ENCODE measurements at places on chromosomes 7 and 10.

GRCh38 chr7:141201145-141201885 lies 127.5 kb downstream of the TMEM178B start:
- H3K27me3 ChIP-seq: no peaks in the 10 kb centered on the region
- no peaks in the 10 kb centered on the region for H3K4me1 ChIP-seq
- no peak for DNase-seq
- H3K4me3 ChIP-seq: no peak overlapping the region
- H3K27ac ChIP-seq: no peak overlapping the region

DNA sequence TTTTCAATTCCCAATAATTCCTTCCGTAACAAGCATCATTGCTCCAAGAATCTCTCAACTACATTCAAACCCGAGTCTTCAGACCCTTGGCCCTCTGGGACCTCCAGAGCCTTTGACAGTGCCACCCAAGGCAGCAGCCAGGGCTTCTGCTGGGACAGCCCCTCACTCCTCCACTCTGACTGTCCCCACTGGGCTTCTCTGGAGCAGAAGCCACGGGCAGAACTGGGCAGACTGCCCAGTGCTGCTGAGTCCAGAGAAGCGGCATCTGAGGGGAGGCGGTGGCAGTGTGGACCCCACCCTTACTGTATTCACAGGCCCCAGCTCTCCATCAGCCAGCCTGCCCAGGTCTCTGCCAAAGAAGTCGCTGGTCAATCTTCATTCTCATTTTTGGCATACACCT lies 8.8 kb downstream of the CYREN start:
- peaks cover 21% of the 10 kb centered on the region for H3K36me3 ChIP-seq
- no peak for DNase-seq
- H3K27me3 ChIP-seq: no peaks in the 10 kb centered on the region
- H3K4me3 ChIP-seq: no peak overlapping the region
- H3K27ac ChIP-seq: peak overlapping the region; percentile 73

DNA sequence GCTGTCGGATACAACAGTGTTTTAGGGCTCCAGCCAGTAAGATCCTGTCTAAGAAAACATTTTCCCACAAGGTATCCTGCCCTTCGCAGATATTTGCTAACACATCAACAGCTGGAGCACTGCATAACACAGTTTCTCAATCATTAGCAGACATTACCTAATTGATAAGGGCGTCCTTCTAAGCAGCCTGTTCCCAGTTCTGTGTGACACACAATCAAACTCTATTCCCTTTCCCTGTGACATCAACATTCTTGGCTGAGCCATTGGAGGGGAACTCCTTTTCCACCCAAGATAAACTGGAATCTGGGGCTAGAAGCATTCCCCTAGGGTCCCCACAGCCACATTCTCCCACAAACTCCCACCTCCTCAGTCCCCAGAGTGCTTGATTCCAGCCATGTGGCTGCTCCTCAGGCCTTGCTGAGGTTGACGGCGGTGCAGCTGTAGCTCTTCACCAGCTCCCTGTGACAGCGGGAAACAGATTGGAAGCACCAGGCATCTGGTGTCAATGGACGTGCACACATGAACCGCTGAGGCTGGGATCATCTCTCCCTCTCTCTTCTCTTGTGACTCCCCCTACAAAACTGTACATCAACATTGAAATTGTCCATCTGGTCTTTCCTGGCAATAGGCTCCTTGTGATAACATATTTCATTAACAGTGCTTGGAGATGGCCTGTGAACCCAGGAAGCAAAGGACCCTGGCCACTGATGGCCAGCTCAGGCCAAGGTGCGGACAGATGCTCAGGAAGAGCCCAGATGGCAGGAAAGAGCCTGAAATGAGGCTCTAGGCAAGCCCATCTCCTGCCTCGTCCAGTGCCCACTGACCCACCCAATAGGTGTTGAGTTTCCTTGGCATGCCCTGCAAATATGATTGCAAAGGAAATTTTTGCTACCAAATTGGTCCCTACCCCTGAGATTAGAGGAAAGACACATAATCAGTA lies 131.1 kb upstream of the TBX20 start:
- no peak overlapping the region for H3K27ac ChIP-seq
- DNase-seq: no peak
- no peaks in the 10 kb centered on the region for H3K36me3 ChIP-seq
- H3K27me3 ChIP-seq: no peaks in the 10 kb centered on the region
- H3K4me3 ChIP-seq: no peak overlapping the region

DNA sequence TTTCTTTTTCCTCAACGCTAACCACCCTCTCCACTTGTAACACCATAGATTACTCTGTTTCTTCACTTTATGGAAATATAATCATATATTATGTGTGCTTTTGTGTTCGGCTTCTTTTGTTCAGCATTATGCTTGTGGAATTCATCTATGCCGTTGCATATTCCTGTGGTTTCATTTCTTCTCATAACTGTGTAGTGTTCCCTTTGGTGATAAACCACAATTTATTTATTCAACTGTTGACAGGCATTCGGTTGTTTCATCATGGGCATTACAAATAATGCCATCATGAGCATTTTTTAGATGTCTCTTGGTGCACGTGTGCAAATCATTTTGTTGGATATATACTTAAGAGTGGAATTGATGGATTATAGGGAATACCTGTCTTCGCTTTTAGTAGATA lies 12.1 kb downstream of the AVL9 start:
- no peak overlapping the region for H3K4me3 ChIP-seq
- peaks cover 8% of the 10 kb centered on the region for H3K4me1 ChIP-seq
- H3K27me3 ChIP-seq: no peaks in the 10 kb centered on the region

- H3K4me1 ChIP-seq: no peaks in the 10 kb centered on the region
- H3K36me3 ChIP-seq: no peaks in the 10 kb centered on the region
- no peak overlapping the region for H3K4me3 ChIP-seq
- no peak overlapping the region for H3K27ac ChIP-seq
- DNase-seq: no peak
These were observed 14.3 kb upstream of the ZMIZ1 start for GRCh38 chr10:79054203-79055099.

- no peak overlapping the region for H3K4me3 ChIP-seq
- no peak overlapping the region for H3K27ac ChIP-seq
- DNase-seq: no peak
- H3K4me1 ChIP-seq: no peaks in the 10 kb centered on the region
- H3K36me3 ChIP-seq: no peaks in the 10 kb centered on the region
- no peaks in the 10 kb centered on the region for H3K27me3 ChIP-seq
These were observed 212.5 kb upstream of the PPP2R2D start for GRCh38 chr10:131688304-131688703.

DNA sequence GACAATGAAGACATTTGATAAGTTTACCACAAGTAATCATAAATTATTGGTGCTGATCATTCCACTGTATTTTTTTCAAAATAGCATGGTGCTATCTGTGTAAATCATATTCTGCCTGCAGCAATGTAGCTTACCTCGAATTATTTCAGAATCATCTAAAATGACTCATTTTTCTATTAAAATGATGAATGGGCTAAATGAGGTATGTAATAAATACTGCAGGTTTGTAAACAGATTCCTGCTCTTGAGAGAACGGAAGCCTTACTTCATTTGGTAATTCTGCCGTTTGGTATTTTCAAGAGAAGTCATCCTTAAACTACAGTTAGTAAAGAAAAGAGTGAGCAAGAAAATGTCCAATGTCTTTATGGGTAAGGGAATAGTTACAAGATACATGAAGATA lies 115.9 kb downstream of the CHCHD3 start:
- H3K4me1 ChIP-seq: no peaks in the 10 kb centered on the region
- no peak overlapping the region for H3K4me3 ChIP-seq
- H3K27me3 ChIP-seq: no peaks in the 10 kb centered on the region
- DNase-seq: no peak
- H3K36me3 ChIP-seq: no peaks in the 10 kb centered on the region

- H3K27me3 ChIP-seq: no peaks in the 10 kb centered on the region
- H3K4me3 ChIP-seq: no peak overlapping the region
- no peak for DNase-seq
- H3K4me1 ChIP-seq: no peaks in the 10 kb centered on the region
These were observed 8.4 kb downstream of the OSBPL3 start for GRCh38 chr7:24971333-24972165.

DNA sequence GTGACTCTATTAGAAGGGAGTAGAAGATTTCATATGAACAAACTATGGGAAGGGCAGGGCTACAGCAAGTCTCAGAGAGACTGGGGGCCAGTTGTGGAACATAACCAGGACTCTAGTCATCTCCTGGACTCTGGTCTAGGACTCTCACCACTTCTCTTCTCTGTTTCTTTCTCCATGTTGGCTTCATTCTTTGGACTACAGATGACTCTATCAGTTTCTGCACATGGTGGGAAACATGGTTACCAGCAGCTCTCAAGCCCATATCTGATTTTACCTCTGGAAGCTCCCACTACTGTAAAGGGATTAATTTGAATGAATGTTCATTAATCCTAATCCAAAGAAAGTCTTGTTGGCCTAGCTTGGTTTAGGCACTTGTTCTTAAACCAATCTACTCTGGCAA lies 84.7 kb downstream of the LRGUK start:
- no peak overlapping the region for H3K4me3 ChIP-seq
- H3K27me3 ChIP-seq: no peaks in the 10 kb centered on the region
- DNase-seq: no peak
- H3K4me1 ChIP-seq: no peaks in the 10 kb centered on the region
- H3K27ac ChIP-seq: no peak overlapping the region
- no peaks in the 10 kb centered on the region for H3K36me3 ChIP-seq

- H3K27ac ChIP-seq: no peak overlapping the region
- H3K27me3 ChIP-seq: no peaks in the 10 kb centered on the region
- H3K4me1 ChIP-seq: no peaks in the 10 kb centered on the region
- no peak overlapping the region for H3K4me3 ChIP-seq
- DNase-seq: no peak
These were observed 654.2 kb upstream of the STEAP1 start for GRCh38 chr7:89500084-89500483.

DNA sequence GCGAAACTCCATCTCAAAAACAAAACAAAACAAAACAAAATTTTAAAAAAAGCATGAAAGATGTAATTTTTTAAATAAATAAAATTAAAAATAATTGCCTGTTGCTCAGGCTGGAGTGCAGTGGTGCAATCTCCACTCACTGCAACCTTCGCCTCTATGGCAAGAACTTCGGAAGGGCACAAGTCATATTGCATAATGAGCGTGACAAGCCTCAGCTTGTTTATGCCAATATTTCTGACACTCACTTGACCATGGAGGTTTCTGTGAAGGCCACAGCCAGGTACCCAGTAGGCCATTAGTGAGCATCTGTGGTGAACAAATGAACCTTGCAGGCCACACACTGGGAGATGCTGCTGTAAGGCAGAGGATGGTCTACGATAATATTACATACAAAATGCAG lies 106.1 kb upstream of the KMT2C start:
- DNase-seq: no peak
- H3K27ac ChIP-seq: no peak overlapping the region
- H3K4me3 ChIP-seq: no peak overlapping the region
- H3K36me3 ChIP-seq: no peaks in the 10 kb centered on the region
- no peaks in the 10 kb centered on the region for H3K4me1 ChIP-seq
- H3K27me3 ChIP-seq: no peaks in the 10 kb centered on the region

- no peak for DNase-seq
- no peaks in the 10 kb centered on the region for H3K36me3 ChIP-seq
- H3K4me3 ChIP-seq: no peak overlapping the region
- H3K27ac ChIP-seq: no peak overlapping the region
- H3K4me1 ChIP-seq: no peaks in the 10 kb centered on the region
- H3K27me3 ChIP-seq: no peaks in the 10 kb centered on the region
These were observed 322.3 kb upstream of the AOAH start for GRCh38 chr7:37046531-37047079.

GRCh38 chr7:110205899-110206298 lies 885.0 kb upstream of the LRRN3 start:
- H3K4me1 ChIP-seq: no peaks in the 10 kb centered on the region
- no peaks in the 10 kb centered on the region for H3K27me3 ChIP-seq

- H3K36me3 ChIP-seq: no peaks in the 10 kb centered on the region
- DNase-seq: no peak
- no peak overlapping the region for H3K4me3 ChIP-seq
- no peaks in the 10 kb centered on the region for H3K4me1 ChIP-seq
These were observed 791.7 kb upstream of the PHF14 start for GRCh38 chr7:10181996-10182395.

DNA sequence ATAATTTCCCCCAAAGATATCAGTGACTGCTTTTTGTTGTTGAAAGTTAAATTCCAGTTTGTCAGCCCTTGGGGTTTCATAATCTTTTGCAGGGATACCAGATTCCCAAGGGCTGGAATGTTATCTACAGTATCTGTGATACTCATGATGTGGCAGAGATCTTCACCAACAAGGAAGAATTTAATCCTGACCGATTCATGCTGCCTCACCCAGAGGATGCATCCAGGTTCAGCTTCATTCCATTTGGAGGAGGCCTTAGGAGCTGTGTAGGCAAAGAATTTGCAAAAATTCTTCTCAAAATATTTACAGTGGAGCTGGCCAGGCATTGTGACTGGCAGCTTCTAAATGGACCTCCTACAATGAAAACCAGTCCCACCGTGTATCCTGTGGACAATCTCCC lies 3.2 kb downstream of the CYP26A1 start:
- H3K4me1 ChIP-seq: peaks cover 25% of the 10 kb centered on the region
- H3K27ac ChIP-seq: no peak overlapping the region
- no peaks in the 10 kb centered on the region for H3K36me3 ChIP-seq
- no peak for DNase-seq
- H3K27me3 ChIP-seq: peaks cover 15% of the 10 kb centered on the region
- no peak overlapping the region for H3K4me3 ChIP-seq

GRCh38 chr7:100049441-100050291 lies at the start of gene ZSCAN21:
Gene ZSCAN21, plus strand, starts transcription at chr7:100049774. Its CDS starts 7,233 bp downstream, at chr7:100057007.
- H3K36me3 ChIP-seq: no peaks in the 10 kb centered on the region
- H3K4me1 ChIP-seq: peaks cover 9% of the 10 kb centered on the region
- DNase-seq: peak; percentile 93
- H3K27ac ChIP-seq: peak within 1 kb of the TSS; percentile 87

- no peaks in the 10 kb centered on the region for H3K36me3 ChIP-seq
- no peak for DNase-seq
- H3K27ac ChIP-seq: no peak overlapping the region
- peaks cover 23% of the 10 kb centered on the region for H3K4me1 ChIP-seq
- H3K4me3 ChIP-seq: no peak overlapping the region
- no peaks in the 10 kb centered on the region for H3K27me3 ChIP-seq
These were observed 9.4 kb downstream of the SH3PXD2A start for GRCh38 chr10:103845972-103846371.

DNA sequence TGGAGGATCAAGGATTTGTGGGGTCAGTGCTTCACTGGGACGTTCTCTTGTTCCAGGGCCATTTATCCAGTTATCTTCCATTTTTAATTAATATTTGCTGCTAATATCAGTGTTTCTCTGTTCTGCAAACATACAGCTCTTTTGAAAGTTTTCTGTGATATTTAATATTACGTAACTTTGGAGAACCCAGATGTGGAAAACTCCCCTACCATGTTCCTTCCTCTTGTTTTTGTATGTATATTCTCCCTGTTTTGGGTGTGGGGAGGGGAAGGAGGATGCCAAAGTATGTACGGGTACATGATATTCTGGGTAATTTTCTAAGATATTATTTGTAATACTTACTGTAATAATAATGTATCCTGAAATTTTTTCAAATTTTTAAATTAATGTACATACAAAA lies 55.9 kb downstream of the MYO3A start:
- no peaks in the 10 kb centered on the region for H3K36me3 ChIP-seq
- no peak for DNase-seq
- no peaks in the 10 kb centered on the region for H3K27me3 ChIP-seq
- no peak overlapping the region for H3K27ac ChIP-seq
- no peak overlapping the region for H3K4me3 ChIP-seq
- no peaks in the 10 kb centered on the region for H3K4me1 ChIP-seq

Measured in ascending aorta (tissue), 2 donors.